ENCODE measurements at places on chromosomes 11 and 22. TPM values are rescaled to one million over a fixed set of nuclear protein-coding genes. Genes with fewer than 3 reads are reported as not detected.

Gene OTOG
- not detected for total RNA-seq

GRCh38 chr22:37923927-37924326 lies 17.8 kb downstream of the MICALL1 start:
- no peak for DNase-seq

GRCh38 chr22:36111316-36111715 lies 49.2 kb downstream of the APOL3 start:
- no peak for DNase-seq

DNA sequence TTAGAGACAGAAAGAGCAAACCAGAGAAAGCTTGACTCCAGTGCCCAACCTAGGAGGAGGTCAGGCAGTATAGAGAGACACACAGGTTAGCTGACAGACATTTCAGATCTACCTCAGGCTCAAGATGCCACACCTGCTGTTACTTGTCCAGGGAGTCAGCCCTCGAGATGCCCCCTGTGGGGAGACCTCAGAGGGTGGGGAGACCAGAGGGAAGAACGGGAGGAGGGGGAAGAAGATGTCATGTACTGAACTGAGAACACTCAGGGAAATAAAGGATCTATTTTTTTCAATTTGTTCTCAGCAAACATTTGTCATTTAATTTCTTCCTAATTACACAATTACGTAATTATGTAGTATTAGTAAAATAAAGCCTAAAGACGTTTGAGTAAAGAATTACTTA lies 196.3 kb upstream of the CADM1 start:
- no peak for DNase-seq

DNA sequence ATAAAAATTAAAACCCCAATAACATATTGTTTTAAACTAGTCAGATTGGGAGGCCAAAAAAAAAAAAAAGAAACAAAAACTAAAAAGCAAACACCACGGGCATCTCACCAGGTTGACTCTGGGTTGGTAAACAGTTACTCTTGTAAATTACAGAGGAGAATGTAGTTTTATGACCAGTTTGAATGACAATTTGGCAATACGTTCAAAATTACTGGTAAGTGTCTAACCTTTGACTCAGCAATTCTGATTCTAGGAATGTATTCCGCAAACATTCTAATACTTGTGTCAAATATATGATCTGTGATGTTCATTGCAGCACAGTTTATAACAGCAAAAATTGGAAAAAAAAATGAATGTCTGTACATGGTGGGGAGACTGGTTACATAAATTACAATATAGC lies 1376.0 kb downstream of the TBC1D22A start:
- no peak for DNase-seq

DNA sequence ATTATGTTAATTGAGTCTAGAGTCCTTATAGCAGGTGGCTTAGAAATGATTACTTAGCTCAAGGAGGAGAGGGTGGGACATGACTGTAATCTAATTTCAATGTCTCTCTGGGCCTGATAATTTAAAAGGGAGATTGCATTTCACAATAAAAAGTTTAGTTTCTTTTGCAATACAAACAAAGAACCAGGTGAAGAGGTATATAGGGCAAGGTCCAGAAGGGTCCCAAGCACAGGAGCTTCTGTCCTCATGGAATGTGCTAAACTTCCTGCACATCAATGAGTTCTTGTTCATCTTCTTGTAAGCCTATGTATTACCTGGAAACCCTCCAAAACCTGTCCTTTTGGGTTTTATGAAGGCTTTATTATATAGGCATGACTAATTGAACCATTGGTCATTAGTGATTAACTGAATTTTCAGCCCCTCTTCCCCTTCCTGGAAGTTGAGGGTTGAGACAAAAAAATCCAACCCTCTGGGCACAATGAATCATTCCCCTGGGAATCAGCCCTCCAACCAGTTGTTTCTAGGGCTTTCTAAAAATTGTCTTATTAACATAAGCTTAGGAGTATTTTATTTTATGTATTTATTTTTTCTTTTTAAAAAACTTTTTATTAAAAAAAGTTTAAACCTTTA lies 37.6 kb downstream of the MS4A2 start:
- peak; percentile 73 for DNase-seq

DNA sequence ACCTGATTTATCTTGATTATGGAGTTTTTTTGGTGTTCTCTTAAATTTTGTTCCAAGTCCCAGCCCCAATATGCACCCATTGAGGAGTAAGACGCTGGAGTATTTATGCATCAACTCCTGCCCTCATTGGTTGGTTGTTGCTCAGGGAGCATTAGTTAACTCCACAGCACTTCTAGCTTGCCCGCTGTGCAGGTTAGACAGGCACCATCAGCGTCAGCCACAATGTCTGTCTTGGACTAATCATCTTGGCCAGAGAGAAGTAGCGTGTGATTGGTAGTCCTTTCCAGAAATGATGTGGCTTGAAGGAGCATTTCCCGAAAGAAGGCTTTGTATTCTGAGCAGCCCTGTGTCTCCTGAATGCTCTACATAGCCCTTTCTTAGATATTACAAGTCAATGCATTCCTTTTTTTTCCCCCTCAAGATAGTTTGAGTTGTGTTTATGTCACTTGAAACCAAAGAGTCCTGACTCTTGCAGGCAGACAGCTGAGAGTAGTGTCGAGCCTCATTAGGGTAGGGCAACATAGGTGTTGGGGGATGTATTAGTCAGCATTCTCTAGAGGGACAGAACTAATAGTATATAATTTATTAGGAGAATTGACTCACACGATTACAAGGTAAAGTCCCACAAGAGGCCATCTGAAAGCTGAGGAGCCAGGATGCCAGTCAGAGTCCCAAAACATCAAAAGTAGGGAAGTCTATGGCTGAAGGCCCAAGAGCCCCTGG lies 94.6 kb upstream of the RCN1 start:
- DNase-seq, result no peak

- no peak for DNase-seq
Observed at GRCh38 chr11:86688398-86689179, 16.2 kb upstream of the ME3 start.

GRCh38 chr11:126602993-126603392 lies 247.5 kb downstream of the ST3GAL4 start:
- DNase-seq, result no peak

Gene E2F8
- 1.6 TPM for total RNA-seq

DNA sequence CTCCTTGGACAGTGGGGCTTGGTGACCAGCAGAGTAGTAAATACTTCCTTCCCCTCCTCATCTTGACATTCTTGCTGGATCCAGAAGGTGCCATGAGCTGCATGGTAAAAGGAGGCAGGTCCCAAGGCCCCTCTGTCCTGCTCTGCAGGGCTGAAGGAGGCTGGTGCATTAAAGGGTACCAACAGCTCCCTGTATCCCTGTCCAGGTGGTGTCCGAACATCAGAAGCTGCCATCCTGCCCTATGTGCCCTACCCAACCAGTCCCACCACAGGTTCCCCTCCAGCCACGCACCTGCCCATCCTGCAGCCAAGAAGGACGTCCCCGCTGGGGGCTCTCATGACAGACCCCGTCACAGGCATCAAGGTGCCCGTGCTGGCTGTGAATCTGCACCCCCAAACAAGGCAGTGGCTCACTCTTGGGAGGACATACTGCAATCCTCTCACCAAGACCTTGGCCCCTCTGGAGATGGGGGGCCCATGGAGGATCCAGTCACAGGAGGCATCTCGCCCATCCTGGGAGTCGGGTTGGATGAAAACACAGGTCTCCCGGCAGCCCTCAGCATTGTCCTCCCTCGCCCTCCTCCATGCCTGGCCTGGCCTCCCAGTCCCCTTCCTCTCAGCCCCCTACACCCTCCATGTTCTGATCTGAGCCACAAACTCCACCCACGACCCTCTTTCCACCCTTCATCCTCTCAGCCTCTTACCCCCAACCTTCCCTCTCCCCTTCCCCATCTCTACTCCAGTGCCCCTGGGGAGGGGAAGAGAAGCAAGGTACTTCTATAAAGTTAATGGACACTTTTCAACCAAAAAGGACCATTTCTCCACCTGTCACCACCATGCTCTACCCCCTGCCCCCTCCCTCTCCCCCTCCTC lies 55.1 kb downstream of the BTG4 start:
- DNase-seq, result no peak

- DNase-seq, result no peak
Observed at GRCh38 chr11:16598906-16599305, 139.5 kb upstream of the C11orf58 start.

DNA sequence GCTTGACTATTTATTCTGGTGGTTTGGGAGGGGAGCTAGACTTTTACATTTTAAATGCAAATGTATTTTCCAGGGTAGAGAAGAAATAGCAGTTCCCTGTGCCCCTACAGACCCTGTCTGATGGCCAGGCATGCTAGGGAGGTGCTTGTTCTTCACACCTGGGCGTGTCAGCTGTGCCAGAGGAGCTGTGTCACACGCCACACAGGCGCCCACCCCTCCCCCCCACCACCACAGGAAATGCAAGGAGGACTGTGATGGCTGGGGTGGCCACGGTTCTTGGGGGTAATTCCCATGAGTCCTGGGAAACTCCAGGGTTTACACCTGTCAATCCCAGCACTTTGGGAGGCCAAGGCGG lies 82.2 kb downstream of the FLI1 start:
- DNase-seq, result no peak

Gene PKP3
- total RNA-seq, result not detected

DNA sequence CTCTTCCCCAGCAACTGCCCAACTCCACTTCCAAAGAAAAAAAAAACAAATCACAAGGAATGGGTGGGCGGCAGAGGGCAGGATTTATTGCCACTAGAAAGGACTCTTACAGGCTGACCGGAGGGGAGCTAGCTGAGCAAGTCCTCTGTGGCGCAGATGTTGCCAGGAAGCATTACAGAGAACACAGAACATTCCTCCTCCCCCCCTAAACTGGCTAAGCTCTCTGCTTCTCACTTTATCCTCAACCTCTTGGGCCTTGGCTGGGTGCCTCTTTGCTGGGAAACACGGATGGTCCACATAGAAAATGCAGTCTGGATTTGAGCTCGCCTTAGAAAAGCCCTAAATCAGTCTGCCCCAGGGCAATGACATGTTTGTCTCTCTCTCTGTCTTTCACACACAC lies 12.6 kb upstream of the FJX1 start:
- DNase-seq, result no peak

Gene C11orf71
- 8.7 TPM for total RNA-seq

Gene OR5D13
- not detected for total RNA-seq

GRCh38 chr11:9802291-9802861 lies 138.5 kb downstream of the SWAP70 start:
- peak; percentile 47 for DNase-seq

Gene CCDC81
- not detected for total RNA-seq

DNA sequence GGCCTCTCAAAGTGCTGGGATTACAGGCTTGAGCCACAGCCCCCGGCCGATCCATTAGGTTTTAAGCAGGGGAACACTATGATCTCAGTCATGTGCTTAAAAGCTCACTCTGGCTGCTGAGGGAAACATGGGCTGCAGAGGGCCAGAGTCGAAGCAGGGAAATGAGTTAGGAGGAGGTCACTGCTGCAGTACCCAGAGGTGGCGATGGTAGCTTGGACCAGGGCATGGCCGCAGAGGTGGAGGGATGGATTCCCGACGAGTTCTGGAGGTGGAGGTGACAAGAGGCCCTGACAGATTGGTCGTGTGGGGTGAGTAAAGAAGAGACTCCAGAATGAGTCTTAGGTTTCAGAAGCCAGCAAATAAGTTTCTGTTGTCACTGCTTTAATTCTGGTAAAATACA lies 54.4 kb upstream of the INCENP start:
- DNase-seq, result no peak

GRCh38 chr11:19116276-19116970 lies 545 bp upstream of the ZDHHC13 start:
- DNase-seq, result no peak

Gene IGF2
- 0.27 TPM for total RNA-seq

DNA sequence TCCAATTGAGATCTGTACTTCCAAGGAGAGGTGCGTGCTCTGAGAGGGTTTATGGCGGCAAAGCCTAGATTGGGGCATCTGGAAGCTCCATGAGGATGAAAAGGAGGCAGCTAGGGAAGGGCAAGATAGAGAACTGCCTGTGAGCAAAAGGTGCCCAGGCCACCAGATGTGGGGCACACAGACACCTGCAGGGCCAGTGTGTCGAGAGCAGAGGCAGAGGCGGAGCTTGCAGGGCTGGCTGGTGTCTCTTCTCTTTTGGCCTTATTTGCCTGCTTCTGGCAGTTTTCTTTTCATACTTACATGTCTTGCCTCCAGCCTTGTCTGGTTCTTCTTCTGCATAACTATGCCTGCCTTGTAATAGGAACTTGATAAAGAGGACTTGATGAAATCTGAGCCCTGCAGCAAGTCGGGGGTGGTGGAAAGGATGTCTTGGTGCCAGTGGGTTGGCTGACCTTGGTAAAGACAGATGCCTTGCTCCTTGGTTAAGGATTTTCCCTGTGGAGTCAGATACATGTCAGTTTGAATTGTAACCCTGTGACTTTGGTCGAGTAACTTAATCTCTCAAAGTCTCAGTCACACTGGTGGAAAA lies 680.3 kb downstream of the NTM start:
- DNase-seq, result peak; percentile 24

- DNase-seq, result peak; percentile 81
Observed at GRCh38 chr22:29625090-29625825, 21.8 kb downstream of the NF2 start.

GRCh38 chr11:47324520-47324919 lies 28.0 kb downstream of the MYBPC3 start:
- DNase-seq, result no peak

DNA sequence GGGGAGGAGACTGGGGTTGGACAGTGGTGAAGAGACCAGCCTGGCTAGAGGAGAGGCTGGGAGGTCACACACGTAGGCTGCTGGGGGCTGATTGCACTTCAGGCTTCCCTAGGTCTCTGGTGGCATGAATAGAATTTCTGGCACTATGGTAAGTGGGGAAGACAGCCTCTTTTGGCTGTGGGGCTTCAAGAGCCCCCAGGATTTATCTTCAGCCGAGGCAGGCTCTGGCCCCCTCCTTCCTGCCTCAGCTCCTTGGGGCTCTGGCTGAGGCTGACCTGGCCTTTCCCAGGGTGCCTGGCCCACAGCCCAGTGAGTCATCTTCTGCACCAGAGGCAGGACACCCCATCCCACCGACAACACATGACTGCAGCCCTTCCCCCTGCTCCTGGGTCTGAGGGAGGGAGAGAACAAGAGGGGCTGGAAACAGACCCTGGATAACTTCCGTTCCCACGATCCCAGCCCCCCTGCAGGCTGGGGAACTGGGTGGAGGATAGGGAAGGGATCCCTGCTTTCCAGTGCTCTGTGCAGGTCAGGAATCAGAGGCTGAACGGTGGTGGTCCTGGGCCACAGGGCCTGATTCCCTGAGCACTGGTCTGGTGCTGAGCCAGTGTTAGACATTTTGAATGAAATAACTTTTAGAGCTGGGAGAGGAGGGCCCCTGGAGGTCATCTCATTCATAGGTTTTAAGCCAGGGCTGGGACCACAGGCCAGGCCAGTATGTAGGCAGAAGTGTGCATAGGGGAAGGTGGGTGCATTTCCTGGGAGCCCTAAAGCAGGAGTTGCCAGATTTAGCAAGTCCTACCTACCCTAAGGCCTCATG lies 26.5 kb downstream of the ARHGEF17 start:
- peak; percentile 53 for DNase-seq

Gene ALDH3B2
- total RNA-seq, result 0.72 TPM

Gene CYB5R2
- total RNA-seq, result 34.8 TPM

Measured in SK-MEL-5 (cell line).